ENCODE measurements at places on chromosomes 1 and 21. TPM values are rescaled to one million over a fixed set of nuclear protein-coding genes. Genes with fewer than 3 reads are reported as not detected.

Gene CLCNKA
- not detected for total RNA-seq

Gene KRTAP13-2
- not detected for total RNA-seq

Gene DDI2
- 33.7 TPM for total RNA-seq

Gene LTN1
- 28.0 TPM for total RNA-seq

Gene TNNI3K
- total RNA-seq, result 0.52 TPM

Gene CYP4A11
- total RNA-seq, result not detected

Gene FAM72D
- total RNA-seq, result 23.2 TPM

Gene MROH9
- not detected for total RNA-seq

Gene PRRC2C
- 238 TPM for total RNA-seq

All from activated CD8-positive, alpha-beta T cell treated with anti-CD3 and anti-CD28 coated beads for 36 hours (primary cell).